NCI-H69 (cell line): ENCODE measurements at places on chromosomes 1 and 21.
A peak's percentile ranks its signal among the peaks of the same experiment; 100 is the strongest.

- no peak for DNase-seq
These were observed 26.9 kb downstream of the INAVA start for GRCh38 chr1:200921571-200922110.

GRCh38 chr1:203049576-203050180, 23.4 kb downstream of the PPFIA4 start:
- DNase-seq, result no peak

GRCh38 chr1:15189692-15190370, 36.3 kb downstream of the TMEM51 start:
- DNase-seq, result no peak

GRCh38 chr1:219149009-219149577, 24.6 kb upstream of the LYPLAL1 start:
- DNase-seq, result no peak

GRCh38 chr1:17949511-17949910, 158.1 kb upstream of the IGSF21 start:
- DNase-seq, result no peak

- DNase-seq, result no peak
These were observed 100.7 kb downstream of the MTR start for GRCh38 chr1:236895665-236896387.

DNA sequence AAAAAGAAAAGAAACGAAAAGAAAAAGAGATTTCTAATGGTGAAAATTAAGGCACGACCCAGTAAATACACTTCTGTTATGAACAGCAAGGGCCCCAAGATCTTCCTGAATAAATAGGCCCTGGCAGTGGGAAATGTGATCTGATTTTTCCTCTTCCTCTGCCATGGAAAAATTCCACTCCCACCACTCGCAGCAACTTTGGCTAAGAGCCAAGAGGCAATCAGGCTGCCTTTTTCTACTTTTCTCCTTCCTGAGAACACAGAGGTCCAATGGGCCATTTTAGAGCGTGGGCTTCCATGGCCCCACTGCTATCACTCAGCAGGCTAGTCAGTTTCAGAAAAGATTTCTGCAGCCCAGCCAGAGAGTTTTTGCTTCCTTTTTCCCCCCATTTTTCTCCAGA, 33.7 kb upstream of the AK4 start:
- DNase-seq, result peak; percentile 62

- no peak for DNase-seq
These were observed 32.9 kb upstream of the LRRC7 start for GRCh38 chr1:69534829-69535228.

DNA sequence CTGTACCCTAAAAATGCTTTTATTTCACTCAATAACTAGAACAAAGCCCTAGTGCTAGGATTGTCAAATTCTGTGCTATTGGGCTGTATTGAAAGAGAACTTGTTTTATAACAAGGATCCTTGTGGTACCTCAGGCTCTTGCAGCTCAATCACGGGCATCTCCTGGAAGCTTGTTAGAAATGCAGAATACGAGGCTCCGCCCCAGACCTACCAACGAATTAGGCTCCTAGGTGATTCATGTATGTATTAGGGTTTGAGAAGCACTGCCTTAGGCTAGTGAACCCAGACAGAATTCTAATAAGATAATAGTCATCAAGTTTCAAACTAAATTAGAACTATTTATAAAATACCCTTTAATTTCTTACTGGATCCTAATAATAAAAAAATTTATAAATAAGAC, 45.6 kb downstream of the ZZZ3 start:
- DNase-seq, result no peak

- no peak for DNase-seq
These were observed 12.7 kb upstream of the DEGS1 start for GRCh38 chr1:224170343-224170742.

- no peak for DNase-seq
These were observed 127.2 kb downstream of the PTPRU start for GRCh38 chr1:29363536-29363935.

GRCh38 chr1:174572771-174573170, 125.0 kb downstream of the GPR52 start:
- DNase-seq, result no peak

- no peak for DNase-seq
These were observed 5.2 kb downstream of the MFAP2 start for GRCh38 chr1:16975211-16975610.

- no peak for DNase-seq
These were observed 232.3 kb downstream of the HMCN1 start for GRCh38 chr1:185966471-185966870.

- peak; percentile 86 for DNase-seq
These were observed 37.4 kb downstream of the XCL1 start for GRCh38 chr1:168613691-168614231.

DNA sequence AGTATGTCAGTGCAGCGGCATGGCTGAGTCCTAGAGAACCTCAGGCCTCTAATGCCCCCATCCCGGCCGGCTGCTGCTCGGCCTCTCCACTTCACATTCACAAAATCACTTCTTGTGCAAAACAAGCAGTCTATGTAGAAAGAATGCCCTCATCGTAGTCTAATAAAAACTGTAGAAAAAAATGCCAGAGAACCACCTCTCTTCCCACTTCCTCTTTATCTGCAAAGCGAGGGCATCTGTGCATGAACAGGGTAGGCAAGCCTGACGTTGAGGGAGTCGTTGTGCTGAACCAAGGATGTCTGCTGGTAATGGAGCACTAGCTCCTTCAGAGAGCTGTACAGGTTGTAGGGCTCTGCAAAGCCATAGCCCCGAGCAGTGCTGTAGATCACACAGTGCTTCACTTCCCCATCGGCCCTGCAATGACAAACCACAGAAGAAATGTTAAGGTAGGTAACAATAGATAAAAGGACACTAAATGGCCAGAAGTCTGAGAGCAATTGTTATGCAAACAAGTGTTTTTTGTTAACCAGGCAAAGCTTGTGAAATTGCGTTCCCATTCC, 88.9 kb downstream of the PIK3R3 start:
- DNase-seq, result no peak

GRCh38 chr1:72227667-72228066, 54.7 kb downstream of the NEGR1 start:
- no peak for DNase-seq

- peak; percentile 21 for DNase-seq
These were observed 132.9 kb downstream of the SYF2 start for GRCh38 chr1:25099343-25099951.

GRCh38 chr1:181640956-181641355, 157.6 kb downstream of the CACNA1E start:
- DNase-seq, result no peak

- no peak for DNase-seq
These were observed 826 bp downstream of the LAPTM5 start for GRCh38 chr1:30756545-30757351.

GRCh38 chr1:6652986-6653385, 28.3 kb downstream of the THAP3 start:
- no peak for DNase-seq

GRCh38 chr1:921011-921837, 2.5 kb upstream of the SAMD11 start:
- DNase-seq, result peak; percentile 91

- peak; percentile 92 for DNase-seq
These were observed 154.2 kb downstream of the EIF4G3 start for GRCh38 chr1:21022279-21023040.

DNA sequence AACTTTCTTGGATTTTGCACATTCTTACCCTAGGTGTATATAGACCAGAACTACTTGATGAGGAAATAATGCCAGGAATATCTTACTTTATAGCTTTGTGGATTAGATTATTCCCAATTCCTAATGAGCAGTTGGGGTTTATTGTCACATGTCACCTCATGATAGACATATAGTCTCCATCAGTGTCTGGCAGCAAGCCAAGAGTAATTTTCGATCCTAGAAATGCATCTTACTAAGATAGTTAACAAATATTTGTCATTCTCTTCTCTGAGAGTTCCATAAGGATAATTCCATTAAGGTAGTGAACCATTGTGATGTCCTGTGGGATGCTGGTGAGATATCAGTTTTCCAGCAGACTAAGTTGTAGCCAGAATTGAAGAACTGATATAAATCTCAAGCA, 1282.9 kb upstream of the B3GALT2 start:
- peak; percentile 62 for DNase-seq

DNA sequence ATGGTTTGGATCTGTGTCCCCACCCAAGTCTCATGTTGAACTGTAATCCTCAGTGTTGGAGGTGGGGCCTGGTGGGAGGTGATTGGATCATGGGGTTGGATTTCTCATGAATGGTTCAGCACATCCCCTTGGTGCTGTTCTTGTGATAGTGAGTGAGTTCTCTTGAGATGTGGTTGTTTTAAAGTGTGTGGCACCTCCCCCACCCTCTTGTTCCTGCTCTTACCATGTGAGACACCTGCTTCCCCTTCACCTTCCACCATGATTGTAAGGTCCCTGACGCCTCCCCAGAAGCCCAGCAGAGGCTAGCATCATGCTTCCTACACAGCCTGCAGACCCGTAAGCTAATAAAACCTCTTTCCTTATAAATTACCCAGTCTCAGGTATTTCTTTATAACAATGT, 55.8 kb downstream of the SUSD4 start:
- no peak for DNase-seq

DNA sequence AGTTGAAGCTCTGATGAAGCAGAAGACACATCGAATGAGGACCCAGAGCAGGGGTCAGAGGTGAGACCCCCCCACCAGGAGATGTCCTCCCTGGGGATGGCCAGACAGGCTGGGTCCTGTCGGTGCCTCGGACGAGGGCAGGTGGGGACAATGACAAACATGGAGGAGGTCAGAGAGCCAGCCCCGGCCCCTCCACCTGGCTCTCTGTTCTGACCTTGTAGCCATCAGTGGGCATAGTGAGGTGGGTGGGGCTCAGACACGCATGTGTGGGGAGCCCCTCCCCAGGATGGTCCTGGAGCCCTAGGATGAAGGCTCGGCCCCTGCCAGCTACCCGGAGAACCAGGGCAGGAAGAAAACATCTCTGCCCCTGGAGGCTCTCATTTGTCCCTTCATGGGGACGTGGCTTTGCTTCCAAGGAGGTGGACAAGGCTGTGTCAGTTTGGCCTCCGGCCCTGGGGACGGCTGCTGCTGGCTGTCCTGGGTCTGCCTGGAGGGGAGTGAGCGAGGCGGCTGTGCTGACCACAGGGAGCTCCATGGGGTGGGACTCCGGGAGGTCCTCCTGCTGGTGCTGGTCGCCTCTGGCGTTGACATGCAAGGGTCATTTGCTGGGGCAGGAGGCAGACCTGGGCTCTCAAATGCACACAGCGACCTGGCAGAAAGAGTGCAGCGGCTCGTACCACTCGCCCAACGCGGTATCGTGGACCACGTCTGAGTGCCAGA, 2.6 kb downstream of the KRTAP10-6 start:
- DNase-seq, result no peak

- no peak for DNase-seq
These were observed 206.4 kb upstream of the FOXD3 start for GRCh38 chr1:63116016-63116415.

DNA sequence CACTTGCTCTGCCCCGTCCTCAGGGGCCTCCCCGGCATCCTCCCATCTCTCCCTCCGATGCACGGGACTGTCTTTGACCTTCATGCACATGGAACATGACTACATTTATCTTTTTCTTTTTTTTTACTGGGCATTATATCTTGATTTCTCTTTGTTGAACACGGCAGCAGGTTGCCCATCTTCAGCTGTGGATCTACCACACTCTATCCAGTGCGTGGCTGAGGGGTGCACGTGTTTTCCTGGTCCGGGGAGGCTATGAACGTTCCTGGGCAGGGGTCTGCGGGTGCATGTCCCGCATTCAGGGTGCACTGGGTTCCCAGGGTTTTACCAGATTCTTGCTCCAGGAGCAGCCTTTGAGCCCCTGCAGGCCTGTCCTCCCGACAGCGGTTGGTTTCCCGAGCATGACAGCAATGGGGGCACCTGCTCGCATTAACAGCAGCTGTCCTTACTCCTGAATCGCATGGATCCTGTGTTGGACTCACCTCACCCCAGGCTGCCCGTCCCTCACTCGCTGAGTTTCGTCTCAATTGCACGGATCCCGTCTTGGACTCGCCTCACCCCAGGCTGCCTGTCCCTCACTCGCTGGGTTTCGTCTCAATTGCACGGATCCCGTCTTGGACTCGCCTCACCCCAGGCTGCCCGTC, 7.4 kb downstream of the POFUT2 start:
- no peak for DNase-seq

- no peak for DNase-seq
These were observed 59.9 kb downstream of the LDLRAD2 start for GRCh38 chr1:21871943-21872342.

GRCh38 chr1:156260896-156261295, 13.0 kb upstream of the PAQR6 start:
- no peak for DNase-seq
